ENCODE measurements at places on chromosomes 12 and 14.

GRCh38 chr14:52391881-52392615 is 77.9 kb downstream of the PTGER2 start:
- DNase-seq = peak; percentile 63

- no peak for DNase-seq
Observed at GRCh38 chr14:31127690-31128089, 79.9 kb downstream of the HECTD1 start.

GRCh38 chr12:124550123-124551089 is 17.0 kb downstream of the NCOR2 start:
- DNase-seq = no peak

GRCh38 chr12:76820888-76821482 is 57.1 kb downstream of the ZDHHC17 start:
- DNase-seq = peak; percentile 13

- DNase-seq = peak; percentile 90
Observed at GRCh38 chr12:46219877-46220655, 48.8 kb downstream of the SLC38A1 start.

GRCh38 chr14:80926397-80927082 is 15.0 kb downstream of the CEP128 start:
- DNase-seq = no peak

GRCh38 chr14:80536456-80536855 is 325.2 kb upstream of the DIO2 start:
- DNase-seq = no peak

DNA sequence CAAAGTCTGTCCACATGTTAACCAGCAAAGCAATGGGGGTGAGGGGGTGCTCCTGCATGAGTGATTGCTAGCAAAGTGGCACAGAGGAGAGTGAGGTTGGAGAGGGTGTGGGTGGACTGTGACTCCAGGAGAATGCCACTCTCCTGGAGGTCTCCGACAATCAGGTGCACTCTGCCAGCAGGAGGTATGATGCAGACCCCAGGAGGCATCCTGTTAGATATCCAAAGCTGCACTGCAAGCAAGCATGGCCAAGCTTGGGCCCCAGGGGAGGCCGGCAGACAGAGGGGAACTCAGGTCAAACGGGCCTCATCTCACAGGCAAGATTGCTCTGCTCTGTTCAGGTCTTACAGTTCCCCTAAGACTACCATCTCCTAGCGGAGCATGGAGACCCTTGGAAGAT is 73.5 kb upstream of the ALX1 start:
- DNase-seq = no peak
